ENCODE measurements at places on chromosomes 7 and 10.

GRCh38 chr10:110898391-110898790 is 20.6 kb downstream of the BBIP1 start:
- no peak for DNase-seq

- DNase-seq: no peak
Measured at GRCh38 chr10:49362596-49363260, 33.2 kb downstream of the DRGX start.

- no peak for DNase-seq
Measured at GRCh38 chr10:21978191-21978862, 25.2 kb downstream of the DNAJC1 start.

DNA sequence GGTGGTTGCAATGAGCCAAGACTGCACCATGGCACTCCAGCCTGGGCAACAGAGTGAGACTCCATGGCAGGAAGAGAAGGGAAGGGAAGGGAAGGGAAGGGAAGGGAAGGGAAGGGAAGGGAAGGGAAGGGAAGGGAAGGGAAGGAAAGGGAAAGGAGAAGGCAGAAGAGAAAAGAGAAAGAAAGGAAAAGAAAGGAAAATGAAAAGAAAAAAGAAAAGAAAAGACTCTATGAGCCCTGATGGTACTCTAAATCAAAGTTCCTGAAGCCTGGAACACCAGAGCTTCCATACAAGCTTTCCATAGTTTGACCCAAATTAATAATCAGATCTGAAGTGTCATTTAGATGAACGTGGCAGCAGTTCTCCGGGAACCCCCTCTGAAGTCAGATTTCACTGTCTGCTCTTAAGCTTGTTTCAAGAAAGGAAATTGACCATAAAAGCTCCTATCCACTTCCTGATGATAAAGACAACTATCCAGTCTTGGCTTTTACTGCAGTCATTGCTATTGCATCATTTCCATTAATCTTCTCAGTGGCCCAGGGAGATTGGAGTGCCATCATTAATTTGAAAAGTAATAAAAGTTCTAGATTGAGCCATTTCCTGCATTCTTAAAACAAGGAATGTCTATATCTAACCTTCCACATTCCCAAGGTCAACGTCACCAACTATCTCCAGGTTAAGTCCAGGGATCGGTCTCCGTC is 44.2 kb upstream of the FRMD4A start:
- no peak for DNase-seq

DNA sequence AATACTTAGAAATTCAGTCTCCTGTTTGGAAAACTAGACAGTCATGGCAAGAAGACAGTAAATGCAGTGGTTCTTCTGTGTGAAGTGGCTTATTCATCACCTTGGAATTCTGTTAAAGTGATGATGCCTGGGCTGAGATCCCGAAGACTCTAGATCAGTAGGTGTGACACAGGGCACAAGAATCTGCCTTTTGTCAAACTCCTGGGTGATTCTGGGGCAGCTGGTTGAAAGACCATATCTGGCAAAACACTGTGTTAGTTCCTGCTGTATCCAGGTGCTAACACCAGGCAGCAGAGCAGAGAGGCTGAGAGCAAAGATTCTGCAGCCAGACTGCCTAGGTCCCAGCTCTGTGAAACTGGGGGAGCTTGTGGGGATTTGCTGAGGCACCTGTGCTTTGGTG is 26.5 kb downstream of the MRC1 start:
- DNase-seq: no peak

GRCh38 chr7:497946-498655 is 21.5 kb downstream of the PDGFA start:
- DNase-seq: no peak

GRCh38 chr10:5960070-5960972 is 17.0 kb downstream of the IL15RA start:
- DNase-seq: no peak
